ENCODE measurements at places on chromosomes 1 and 21.

GRCh38 chr1:61388566-61388965, 306.2 kb downstream of the NFIA start:
- DNase-seq, result no peak

DNA sequence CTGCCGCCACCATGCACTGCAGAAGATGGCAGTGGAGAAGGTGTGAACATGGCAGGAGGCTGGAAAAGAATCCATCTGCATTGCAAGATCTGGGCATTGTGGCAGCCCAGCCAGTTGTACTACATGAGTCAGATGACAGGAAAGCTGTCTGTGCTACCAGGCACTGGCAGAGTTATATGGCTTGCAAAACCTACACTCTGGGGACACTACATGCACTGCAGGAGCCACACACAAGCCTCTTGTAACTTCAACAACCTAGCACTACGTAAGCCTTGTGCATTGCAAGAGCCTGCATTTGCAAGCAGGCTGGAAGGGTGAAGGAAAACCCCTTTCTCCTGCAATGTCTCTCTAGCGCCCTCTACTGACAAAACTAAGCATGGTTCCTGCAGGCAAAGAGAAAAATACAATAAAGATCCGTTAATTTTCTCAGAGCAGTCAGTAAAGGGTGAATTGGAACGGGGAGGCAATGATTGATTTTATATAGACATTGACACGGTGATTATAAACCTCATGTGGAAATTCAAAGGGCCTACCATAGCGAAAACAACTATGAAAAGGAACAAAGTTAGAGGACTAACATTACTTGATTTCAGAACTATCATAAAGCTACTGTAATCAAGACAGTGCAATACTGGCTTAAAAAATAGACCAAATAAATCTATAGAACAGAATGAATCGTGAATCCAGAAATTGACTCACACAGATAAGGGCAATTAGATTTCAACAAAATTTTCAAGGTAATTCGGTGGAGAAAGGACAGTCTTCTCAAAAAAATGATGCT, 26.2 kb upstream of the DYNLT5 start:
- peak; percentile 71 for DNase-seq

DNA sequence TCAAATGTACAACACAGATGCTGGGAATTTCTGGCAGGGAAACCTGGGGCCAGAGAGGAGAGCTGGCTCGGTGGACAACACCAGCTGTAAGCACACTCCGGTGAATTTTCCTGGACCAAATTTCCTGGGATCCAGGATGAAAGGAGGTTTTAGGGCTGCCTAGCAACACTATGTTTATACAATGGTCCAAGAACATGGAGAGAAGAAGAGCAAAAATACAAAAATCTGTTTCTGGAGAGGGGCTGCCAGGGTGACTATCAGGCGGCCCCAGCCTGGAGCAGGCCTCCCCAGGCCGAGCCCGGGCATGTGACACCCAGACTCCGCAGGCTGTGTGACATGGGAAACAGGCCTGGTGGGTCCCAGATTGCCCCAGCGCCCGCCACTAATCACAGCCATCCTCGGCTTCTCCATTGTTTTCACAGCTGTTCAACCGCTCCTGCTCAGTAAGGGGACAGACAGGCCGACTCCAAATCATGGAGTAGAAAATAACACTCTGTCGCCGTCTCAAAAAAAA, 336.0 kb upstream of the NFIA start:
- DNase-seq, result no peak

- no peak for DNase-seq
Measured at GRCh38 chr1:228383773-228384172, 22.9 kb downstream of the TRIM11 start.

DNA sequence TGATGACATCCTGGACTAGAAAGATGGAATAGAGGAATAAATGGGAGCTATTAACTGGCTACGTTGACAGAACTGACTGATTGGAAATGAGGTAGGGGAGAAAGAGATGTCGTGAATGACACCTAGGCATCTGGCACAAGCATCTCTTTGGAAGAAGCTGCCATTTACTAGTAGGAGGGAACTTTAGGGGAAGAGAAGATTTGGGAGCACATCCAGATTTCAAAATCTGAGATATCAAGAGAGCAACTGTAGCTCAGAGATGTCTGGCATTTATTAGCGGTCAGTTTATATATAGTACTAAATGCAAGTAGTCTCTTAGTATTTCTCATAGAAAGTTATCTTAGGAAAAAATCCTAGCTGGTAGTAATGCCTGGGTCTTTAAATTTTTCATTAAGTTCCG, 131.9 kb upstream of the C1orf105 start:
- DNase-seq, result no peak

- DNase-seq, result no peak
Measured at GRCh38 chr1:202200669-202201068, 7.1 kb downstream of the LGR6 start.

- DNase-seq, result no peak
Measured at GRCh38 chr1:28178690-28179485, 2.4 kb upstream of the PTAFR start.

DNA sequence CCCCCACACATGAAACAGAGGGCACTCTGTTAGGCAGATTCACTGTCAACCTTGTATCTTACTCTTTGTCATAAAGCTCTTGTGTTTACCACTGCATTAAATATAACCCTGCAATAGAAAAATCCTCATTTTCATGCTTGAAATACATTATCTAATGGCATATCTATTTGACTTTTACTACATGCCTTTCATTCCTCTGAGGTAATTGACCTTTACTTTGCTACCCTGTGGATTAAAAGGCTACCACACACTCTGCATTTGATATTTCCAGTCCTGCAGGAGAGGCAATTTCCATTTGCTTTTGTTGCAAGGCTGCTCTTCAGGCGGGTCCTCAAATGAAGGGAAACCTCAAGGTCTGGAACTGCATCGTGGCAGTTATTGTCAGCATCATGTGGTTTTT, 238.0 kb downstream of the NTNG1 start:
- no peak for DNase-seq

DNA sequence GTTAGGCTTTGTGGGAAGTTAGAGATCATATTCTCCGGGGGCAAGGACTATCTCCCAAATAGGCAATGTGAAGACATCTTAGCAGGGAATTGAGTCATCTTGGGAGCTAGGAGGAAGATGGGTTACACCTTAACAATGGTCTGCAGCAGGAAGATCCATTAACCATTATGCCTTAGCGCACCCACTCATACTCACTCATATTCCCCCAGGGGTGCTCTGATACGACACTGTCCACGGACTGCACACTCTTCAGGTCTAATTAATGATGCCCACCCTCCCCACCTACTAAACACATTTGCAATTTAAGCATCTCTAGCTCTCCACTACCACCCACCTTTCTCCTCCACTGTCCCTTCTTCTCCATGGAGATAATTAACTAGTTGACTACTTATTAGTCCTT, 857 bp upstream of the AK5 start:
- no peak for DNase-seq

- no peak for DNase-seq
Measured at GRCh38 chr1:160952129-160952510, 2.5 kb downstream of the ITLN2 start.

DNA sequence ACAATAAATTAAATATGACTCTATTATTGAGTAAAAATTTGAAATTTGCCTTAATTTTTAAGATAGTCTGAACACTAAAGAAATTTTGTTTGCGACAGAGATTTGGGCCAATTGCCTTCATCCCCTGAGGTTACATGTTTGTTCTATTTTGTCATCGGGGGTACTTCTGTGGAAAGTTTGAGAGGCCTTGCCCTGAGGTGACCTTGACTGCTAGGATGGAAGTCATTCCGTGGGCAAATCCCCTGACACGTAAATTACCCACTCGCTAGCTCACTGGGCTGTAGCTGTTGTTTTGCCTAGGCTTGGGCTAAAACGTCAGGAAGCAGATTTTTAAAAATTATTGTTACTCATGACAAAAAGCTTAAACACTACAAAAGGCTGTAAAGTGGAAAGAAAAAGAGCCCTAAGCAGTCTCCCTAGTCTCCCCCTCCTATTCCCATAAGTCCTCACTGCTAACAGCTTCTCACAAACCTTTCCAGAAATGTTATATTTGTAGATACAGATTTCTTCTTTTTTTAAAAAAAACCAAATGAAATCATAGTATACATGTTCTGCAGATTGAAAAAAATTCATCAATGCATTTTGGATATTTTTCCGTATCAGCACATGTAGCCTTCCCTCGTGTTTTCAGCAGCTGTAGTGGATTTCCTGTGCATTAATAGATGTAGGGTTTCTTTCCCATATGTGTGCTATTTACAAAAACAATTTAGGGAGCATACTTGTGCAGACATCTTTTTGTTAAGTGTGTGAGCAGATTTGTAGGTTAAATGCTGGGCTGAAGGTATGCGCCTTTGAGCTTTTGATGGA, 142.7 kb downstream of the MRPS6 start:
- no peak for DNase-seq

DNA sequence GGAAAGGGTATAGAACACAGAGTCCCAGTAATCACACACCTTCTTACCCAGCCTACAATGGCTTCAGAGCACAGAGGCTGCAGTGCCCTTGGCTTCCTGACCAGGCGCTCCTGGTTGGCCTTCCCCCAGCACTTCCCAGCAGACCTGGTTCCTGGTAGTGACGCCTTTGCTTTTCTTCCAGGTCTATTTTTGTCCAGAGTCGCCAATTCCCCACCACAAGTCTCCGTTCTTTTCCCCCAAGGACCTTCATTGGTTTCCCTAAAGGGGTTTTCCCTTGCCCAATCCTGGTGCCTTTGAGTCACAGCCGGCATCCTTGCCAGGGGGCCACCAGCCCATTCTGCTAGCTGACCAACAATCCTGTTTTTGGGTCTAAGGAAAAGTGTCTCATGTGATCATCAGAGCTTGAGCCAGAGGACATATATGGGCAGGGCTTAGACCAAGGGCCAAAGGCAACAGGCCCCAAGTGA, 84.8 kb downstream of the KCNJ15 start:
- no peak for DNase-seq

- no peak for DNase-seq
Measured at GRCh38 chr1:43716559-43717281, 9.4 kb downstream of the ST3GAL3 start.

GRCh38 chr1:48627486-48627885, 149.2 kb downstream of the BEND5 start:
- no peak for DNase-seq

GRCh38 chr1:208967334-208967733, 616.2 kb upstream of the CAMK1G start:
- no peak for DNase-seq

- DNase-seq, result no peak
Measured at GRCh38 chr21:45031571-45032191, 42.7 kb upstream of the ADARB1 start.

GRCh38 chr1:193763266-193763665, 576.9 kb upstream of the B3GALT2 start:
- no peak for DNase-seq

DNA sequence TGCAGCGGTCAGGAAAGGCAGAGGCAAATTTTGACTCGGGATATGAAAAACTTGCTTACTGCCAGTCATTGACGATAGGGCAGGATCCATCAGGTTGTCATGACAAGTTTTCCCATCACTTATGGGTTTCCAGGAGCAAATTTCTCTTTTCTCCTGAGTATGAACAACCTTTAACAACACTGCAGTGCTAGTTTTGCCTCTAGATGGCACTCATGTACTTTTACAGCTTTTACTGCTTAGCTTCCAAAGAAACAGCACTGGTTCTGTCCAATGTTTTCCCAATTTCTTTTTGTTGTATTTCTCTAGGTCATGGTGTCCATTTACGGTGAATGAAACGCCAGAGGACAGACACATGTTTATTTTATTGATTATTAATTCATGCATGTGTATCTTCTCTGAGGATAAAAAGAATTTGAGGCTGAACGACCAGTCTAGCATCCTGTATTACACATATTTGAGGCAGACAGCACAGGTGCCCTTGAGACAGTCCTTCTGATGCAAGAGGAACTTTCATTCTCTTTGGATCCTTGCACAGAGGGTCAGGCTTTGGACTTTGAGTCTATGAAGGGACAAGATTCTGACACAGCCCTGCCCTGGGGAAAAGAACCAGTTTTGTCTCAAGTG, 112.3 kb upstream of the TRABD2B start:
- no peak for DNase-seq

- DNase-seq, result no peak
Measured at GRCh38 chr1:245003246-245003645, 138.9 kb upstream of the HNRNPU start.

- DNase-seq, result no peak
Measured at GRCh38 chr1:173946380-173946921, 29.3 kb upstream of the SERPINC1 start.

- DNase-seq, result no peak
Measured at GRCh38 chr1:181987334-181987895, 74.1 kb downstream of the ZNF648 start.

DNA sequence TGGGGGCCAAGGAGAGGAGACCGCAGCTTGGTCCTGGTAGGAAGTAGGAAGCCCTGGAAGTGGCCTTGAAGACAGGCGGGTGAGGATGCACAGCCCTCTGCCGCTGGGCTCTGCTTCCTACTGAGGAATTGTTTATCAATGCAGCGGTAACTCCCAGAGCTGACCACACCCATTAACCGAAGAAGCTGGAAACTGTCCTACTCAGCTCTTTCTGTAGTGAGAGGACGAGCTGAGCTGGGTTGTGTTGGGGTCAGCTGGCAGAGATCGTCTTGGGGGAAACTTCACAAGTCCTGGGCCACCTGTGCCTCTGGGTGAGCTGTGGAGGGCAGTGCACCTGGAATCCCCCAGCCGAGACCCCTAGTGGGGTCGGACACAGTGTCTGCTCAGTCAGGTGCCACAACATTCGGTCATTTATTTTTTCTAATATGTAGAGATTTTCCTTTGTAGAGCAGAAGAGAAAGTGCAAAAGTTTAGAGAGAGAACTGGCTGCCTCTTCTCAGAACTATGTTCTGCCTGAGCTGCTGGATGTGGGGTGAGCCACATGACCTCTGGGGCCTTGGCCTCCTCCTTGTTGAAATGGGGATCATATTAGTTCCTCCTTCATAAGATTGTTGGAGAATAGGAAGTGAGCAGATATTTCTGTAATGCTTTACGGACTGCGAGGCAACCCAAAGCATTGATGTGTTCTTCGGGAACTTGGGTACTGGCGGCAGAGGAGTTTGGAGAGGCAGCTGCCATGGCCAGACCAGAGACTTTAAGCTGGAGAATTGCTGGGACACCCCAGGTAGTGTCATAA, 3.6 kb downstream of the NECAP2 start:
- DNase-seq, result no peak

GRCh38 chr1:41328001-41328615, 33.1 kb upstream of the FOXO6 start:
- no peak for DNase-seq

GRCh38 chr1:196678510-196678884, 26.7 kb downstream of the CFH start:
- no peak for DNase-seq

GRCh38 chr1:230308821-230309220, 117.3 kb downstream of the PGBD5 start:
- DNase-seq, result no peak

DNA sequence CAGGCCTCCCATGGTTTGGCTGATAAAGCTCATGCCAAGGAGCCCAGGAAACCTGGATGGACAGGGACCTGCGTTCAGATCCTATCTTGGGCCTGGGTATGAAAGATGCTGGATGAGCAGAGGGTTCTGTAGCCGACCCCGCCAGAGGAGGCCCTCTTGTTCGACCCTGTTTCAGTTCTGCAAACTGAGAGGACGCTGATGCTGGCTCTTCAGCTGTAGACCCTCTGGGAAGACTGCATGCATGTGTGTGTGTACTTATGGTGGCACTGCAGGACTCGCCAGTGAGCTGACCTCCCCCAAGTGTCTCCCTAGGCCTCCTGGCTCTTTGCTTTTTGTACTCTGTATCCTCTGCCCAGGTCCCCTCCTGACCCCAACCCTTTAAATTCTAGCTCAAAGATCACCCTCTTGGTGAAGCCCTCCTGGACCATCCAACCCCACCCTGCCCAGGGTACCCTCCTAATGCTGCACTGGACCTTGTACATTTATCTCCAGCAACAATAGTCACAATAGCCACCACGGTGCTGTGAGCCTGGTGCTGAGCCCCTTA, 1.6 kb downstream of the EPS8L3 start:
- no peak for DNase-seq
